Glutamatergic neuron (in vitro differentiated cells): ENCODE measurements at places on chromosomes 13 and 19.

DNA sequence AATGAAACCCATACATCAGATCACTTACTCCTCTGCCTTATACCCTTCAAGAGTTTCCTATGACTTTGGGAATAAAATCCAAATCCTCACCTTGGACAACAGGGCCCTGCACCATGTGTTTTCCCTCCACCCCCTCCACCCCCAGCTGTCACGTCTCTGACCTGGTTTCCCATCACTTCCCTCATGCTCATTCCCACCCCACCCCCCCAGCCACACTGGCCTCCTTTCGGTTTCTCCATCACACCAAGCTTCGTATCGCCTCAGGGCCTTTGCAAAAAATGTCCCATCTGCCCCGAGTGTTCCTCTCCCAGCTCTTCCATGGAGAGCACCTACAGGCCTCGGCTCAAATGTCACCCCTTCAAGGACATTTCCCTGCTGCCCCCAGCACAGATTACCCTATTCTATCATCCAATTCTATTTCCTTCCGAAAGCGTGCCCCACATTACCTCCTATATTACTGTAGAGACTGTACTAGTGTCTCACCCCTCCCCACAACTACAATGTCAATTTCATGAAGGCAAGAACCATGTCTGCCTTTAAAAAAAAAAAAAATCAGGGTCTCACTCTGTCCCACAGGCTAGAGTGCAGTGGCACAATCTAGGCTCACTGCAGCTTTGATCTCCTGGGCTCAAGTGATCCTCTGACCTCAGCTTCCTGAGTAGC, 16.8 kb upstream of the FFAR2 start:
- no peak for DNase-seq

DNA sequence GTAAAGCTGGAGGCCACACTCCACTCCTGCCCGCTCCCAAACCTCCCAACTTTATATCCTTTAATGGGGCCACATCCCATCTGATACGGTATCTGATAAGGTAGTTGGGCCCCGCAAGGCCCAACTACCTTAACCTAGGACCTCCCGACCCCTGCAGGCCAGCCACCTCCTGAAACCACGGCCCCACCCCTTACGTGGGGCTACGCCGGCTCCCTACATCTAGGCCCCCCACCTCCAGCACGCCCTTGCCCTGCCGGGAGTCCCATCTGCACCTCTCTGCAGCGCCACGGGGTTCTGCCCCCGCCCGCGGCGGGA, 2.2 kb downstream of the IGFLR1 start:
- DNase-seq = no peak

DNA sequence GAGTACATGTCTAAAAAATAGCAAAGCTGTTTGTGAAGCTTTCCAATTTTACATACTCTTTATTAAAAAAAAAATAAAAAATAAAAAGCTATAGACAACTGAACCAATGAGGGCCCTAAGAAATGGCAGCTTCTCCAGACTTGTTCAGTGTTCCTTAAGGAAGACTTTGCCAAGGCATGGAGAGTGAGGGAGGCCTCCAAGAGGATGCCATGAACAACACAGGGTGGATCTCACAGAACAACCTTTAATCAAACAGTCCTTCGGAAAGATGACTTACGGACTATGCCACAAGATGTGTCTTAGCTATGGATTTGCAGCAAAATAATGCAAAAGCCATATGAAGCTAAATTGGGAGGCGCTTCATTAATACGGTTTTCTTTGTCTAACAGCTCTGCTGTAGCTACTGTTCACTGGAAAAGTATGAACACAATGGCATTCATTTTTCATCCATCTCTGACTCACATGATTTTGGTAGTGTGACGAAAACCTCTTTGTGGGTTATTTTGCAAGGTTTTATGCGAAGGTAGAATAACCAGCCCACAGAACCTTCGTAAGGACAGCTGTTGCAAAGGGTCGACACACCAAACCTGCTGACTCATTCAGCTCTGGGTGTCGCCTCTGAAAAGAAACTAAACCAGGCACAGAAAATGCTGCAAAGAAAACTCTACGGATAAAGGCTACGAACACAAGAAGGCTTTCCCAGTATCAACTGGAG, 27.7 kb downstream of the EFNB2 start:
- no peak for DNase-seq

GRCh38 chr13:29105779-29106178, 285.6 kb downstream of the MTUS2 start:
- no peak for DNase-seq

- DNase-seq = no peak
Observed at GRCh38 chr13:110137680-110138009, 169.3 kb downstream of the COL4A1 start.

DNA sequence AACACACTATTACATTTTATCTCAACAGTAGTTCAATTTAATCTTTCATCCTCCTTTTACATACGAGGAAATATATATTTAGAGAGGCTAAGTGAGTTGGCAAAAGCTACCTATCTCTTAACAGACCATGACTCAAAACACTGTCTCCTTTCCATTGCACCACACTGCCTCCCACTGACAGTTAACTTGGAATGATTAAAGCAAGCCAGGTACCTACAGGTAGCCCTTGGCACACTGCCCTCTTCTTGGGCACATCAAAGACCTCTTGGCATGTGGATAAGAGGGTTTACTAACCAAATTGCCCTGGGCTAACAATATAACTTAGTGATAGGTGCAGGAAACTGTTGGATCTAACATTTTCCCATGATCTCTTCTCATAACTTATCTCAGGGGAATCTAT, 1.8 kb downstream of the ABHD13 start:
- no peak for DNase-seq

DNA sequence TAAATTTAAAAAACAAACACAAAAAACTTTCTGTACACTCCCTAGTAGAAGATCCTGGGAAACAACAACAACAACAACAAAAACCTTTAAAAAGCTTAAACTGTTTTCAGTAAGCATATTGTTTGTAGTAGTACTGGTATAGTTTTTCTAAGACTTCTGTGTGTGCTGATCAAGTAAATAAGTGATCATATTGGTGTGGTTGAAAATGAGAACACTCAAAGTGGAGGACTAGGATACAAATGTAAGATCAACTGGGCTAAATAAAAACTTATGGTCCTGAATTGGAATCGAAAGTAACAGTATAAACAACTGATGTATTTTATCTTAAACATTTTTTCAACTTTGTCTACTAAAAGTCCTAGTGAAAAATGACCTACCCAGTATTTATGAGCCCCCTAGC, 135.5 kb downstream of the FOXO1 start:
- no peak for DNase-seq

DNA sequence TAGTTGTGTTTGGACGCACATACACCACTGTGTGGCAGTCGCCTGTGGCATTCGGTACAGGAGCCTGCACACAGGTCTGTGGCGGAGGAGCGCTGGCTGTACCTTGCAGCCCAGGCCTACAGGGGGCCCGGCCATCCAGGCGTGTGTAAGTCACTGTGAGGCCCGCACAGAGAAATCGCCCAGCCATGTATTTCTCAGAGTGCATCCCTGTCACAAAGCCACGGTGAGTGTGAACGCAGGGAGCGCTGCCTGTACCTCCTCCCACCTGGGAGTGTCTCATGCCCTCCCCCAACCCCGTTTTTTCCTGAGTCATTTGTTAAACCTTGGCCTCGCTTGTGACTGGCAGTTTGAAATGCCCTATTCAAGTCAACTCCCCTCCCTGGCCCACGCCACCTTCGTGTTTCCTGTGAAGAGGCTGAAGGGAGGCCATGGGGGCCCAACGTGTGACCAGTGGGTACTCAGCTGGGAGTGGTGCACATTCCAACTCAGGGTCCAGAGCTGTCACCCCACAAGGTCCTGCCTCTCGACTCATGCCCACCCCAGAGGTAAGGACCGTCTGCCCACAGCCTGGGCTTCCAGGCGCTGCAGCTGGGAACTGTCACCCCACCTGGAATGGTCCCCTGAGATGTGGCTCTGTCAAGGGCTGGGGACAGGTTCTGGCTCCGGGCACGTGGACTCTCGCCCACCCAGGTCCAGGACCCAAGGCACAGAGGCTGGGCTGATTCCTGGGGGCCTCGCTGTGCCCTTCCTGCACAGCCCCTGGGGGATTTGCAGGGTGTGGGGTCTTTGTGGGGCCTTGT, 11.6 kb upstream of the RASA3 start:
- DNase-seq = peak; percentile 69

- no peak for DNase-seq
Observed at GRCh38 chr19:49588365-49589122, 2.4 kb upstream of the PRR12 start.

DNA sequence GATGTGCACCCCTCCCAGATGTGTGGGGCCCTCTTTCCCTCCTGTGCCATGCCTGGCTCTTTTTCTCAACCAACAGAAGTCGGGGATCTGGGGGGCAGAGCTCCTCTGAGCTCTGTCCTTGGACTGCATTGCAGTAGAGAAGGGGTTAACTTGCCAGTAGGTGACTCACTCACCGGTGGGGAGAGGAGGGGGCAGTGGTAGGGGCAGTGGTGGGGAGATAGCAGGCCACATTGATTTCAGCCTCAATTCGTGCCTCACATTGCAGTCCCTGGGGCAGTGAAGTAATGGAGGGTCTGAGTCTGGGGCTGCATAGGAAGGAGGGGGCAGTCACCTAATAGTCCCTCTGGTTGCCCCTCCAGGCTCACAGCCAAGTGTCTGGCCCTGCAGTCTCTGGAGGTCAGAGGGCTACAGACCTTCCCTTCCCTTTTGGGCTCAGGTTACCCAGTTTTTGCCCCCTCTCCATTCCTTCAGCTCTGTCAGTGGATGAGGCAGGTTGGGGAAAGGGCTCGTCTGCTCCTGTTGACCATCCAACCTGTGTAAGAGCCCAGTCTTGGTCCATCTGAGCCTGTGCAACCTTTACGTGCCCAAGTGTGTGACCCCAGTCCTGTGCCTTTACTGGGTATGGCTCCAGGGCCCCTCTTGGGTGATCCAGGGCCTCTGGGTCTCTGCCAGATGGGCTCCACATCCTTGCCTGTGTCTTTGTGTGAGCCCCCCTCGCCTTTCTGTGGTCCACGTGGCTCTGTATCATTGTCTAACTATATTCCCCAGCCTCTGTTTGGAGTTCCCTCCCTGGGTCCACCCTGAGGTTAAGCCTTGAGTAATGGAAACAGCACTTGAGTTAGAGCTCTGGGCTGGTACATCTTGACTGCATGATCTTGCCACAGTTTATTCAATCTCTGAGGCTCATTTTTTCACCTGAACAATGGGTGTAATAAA, 13.0 kb downstream of the CIC start:
- DNase-seq = no peak
